ENCODE measurements at places on chromosomes 5 and 9. TPM values are rescaled to one million over a fixed set of nuclear protein-coding genes. Genes with fewer than 3 reads are reported as not detected.

TRIM36 gene
- total RNA-seq, result 4.4 TPM

TMC1 gene
- not detected for total RNA-seq

RRAGA gene
- total RNA-seq, result 81.8 TPM

TPD52L3 gene
- not detected for total RNA-seq

ADAMTS19 gene
- 0.87 TPM for total RNA-seq

ZDHHC11B gene
- total RNA-seq, result 0.29 TPM

- H3K27ac ChIP-seq, result no peak overlapping the region
- no peaks in the 10 kb centered on the region for H3K36me3 ChIP-seq
- DNase-seq, result no peak
- H3K4me1 ChIP-seq, result no peaks in the 10 kb centered on the region
- no peaks in the 10 kb centered on the region for H3K27me3 ChIP-seq
These were observed 58.5 kb upstream of the S1PR3 start for GRCh38 chr9:88932766-88933165.

DNA sequence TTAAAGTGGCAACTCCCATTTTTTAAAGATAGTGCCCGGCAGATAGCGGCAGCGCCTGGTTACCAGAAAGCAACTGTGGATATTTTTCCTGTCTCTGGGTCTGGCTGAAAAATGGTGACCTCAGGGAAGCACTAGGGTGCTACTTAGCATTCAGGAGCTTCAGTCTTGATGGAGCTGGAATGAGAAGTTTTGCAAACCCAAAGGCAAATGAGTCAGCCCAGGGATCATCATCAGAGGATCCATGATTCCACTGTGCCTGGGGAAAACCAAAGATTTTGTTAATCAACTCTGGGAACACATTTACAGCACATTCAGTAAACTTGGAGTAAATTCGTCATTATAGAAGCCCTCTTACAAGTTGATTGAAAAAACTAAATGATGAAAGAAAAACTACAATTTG lies 26.7 kb downstream of the F2R start:
- H3K4me3 ChIP-seq, result no peak overlapping the region
- H3K27me3 ChIP-seq, result no peaks in the 10 kb centered on the region
- no peaks in the 10 kb centered on the region for H3K36me3 ChIP-seq
- peak; percentile 47 for DNase-seq
- H3K27ac ChIP-seq, result no peak overlapping the region

GRCh38 chr5:143101725-143102386 lies 301.6 kb downstream of the NR3C1 start:
- no peaks in the 10 kb centered on the region for H3K36me3 ChIP-seq
- no peak for DNase-seq
- H3K27ac ChIP-seq, result no peak overlapping the region
- no peak overlapping the region for H3K4me3 ChIP-seq
- no peaks in the 10 kb centered on the region for H3K4me1 ChIP-seq

- peaks cover 8% of the 10 kb centered on the region for H3K4me1 ChIP-seq
- peak; percentile 65 for DNase-seq
- no peaks in the 10 kb centered on the region for H3K27me3 ChIP-seq
These were observed 17.0 kb upstream of the ZFR start for GRCh38 chr5:32461441-32462120.

DNA sequence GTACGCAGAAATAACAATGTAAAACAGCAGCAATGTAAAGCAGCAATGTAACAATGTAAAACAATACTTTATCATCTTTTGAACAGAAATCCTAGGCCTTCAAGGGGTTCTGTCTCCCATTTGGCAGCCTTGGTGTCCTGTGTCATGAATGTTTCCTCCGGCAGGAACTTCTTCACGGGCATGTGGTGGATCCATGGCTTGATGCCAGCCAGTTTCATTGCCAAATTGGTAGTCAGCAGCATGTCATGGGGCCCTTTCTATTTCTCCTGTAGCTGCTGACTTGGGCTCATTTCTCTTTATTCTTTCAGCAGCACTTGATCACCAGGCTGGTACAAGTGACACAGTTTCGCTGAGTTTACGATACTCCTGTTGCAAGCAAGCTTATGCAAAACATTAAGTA lies 275.3 kb downstream of the HTR1A start:
- no peaks in the 10 kb centered on the region for H3K27me3 ChIP-seq
- no peak overlapping the region for H3K4me3 ChIP-seq
- H3K36me3 ChIP-seq, result no peaks in the 10 kb centered on the region
- no peak for DNase-seq
- H3K27ac ChIP-seq, result no peak overlapping the region
- H3K4me1 ChIP-seq, result no peaks in the 10 kb centered on the region

DNA sequence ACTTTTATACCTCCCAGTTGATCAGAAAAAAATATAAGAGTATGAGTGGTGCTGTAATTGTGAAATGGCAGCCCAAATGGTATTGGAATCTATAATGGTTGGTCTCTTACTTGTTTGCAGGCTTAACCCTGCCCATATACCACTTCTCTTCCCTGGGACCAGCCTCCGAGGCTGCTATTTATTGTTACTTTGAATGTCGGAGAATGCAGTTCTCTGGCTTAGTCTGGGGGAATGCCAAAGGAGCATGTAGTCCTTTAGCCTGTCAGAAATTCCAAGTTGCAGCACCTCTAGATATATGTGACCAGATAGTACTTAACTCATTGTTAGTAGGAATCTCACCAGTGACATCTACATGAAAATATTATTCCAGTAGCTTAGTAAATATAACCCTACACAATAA lies 47.5 kb downstream of the SLC44A1 start:
- no peaks in the 10 kb centered on the region for H3K27me3 ChIP-seq
- no peak overlapping the region for H3K4me3 ChIP-seq
- no peak overlapping the region for H3K27ac ChIP-seq
- H3K4me1 ChIP-seq, result peaks cover 9% of the 10 kb centered on the region
- DNase-seq, result no peak
- no peaks in the 10 kb centered on the region for H3K36me3 ChIP-seq

DNA sequence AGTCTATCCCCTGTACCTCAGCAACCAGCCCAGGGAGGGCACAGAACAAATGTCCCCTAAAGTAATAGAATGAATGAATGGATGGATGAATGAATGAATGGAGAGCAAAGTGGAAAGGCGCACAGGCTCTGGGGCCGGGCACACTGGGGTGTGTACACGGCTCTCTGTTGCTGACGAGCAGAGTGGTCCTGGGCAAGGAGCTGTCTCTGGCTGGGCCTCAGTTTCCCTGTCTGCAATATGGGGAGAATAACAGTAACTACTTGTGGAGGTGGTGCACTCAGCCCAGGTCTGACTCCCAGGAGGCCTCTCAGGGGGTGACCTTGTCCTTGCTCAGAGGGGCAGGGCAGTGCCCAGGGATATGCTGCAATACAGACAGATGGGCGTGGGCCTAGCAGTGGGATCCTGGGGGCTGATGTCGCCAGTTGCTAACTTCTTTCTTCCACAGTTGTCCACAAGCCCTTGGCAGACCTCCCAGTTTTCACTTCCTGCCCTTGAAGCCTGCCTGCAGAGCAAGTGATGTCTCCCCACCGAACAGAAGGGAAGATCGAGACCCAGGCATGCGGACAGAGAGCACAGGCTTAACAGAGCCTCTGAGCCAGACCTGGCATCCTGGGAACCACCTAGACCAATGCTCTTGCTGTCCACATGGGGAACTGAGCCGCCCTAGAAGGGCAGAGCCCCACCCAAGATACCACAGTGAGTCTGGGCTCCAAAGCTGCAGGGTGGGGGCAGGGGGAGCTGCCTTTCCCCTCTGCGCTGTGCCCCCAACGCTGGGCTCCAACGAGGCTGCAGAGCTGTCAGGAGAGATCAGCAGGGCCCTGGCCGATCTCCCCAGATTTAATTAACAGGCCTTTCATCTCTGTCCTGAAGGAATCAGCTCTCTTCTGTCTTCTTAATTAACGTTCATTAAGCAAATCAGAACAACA lies 13.6 kb upstream of the LAMC3 start:
- DNase-seq, result peak; percentile 36
- no peak overlapping the region for H3K27ac ChIP-seq
- H3K27me3 ChIP-seq, result peaks cover 12% of the 10 kb centered on the region
- H3K4me3 ChIP-seq, result no peak overlapping the region
- H3K4me1 ChIP-seq, result peaks cover 16% of the 10 kb centered on the region

GRCh38 chr5:139668924-139669661 lies 20.9 kb downstream of the CXXC5 start:
- H3K4me3 ChIP-seq, result peak overlapping the region; percentile 45
- H3K27me3 ChIP-seq, result no peaks in the 10 kb centered on the region
- no peaks in the 10 kb centered on the region for H3K36me3 ChIP-seq
- peak overlapping the region; percentile 87 for H3K27ac ChIP-seq

DNA sequence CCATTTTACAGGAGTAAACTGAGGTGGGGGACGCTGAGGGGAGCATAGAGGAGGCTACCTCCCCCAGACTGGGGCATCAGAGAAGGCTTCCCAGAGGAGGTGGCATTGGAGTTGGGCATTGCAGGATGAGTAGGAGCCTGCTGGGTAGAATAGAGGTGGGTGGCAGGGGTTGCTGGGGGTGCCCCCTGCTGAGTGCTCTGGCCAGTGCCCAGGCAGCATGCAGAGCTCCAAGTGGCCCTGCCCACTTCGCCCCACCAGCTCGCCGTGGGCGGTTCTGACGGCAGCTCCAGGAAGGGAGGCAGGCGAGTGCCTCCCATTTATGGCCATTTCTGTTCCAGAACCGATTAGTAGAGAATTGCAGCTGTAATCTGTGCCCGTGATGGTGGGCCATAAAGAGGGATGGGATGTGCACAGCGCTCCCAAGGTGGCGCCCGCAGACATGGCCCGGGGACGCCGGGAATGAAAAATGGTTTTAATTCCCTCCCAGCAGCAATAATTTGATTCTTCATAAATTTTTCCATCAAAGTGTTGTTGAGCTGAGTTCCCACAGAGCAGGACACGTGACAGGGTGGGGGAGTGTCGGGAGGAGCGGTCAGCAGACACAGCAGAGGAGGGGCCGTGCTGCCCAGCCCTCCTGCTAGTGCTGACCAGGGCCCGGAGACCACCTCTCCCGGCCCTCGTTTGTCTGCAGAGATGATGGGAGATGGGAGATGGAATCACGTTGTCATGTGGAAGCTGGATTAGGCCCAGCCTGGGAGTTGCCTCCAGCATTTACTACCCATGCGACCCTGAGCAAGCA lies 75.5 kb downstream of the LMX1B start:
- H3K4me3 ChIP-seq, result no peak overlapping the region
- peaks cover 31% of the 10 kb centered on the region for H3K27me3 ChIP-seq
- H3K4me1 ChIP-seq, result no peaks in the 10 kb centered on the region
- no peaks in the 10 kb centered on the region for H3K36me3 ChIP-seq
- H3K27ac ChIP-seq, result no peak overlapping the region
- no peak for DNase-seq

- no peak overlapping the region for H3K27ac ChIP-seq
- no peaks in the 10 kb centered on the region for H3K27me3 ChIP-seq
- no peak overlapping the region for H3K4me3 ChIP-seq
- DNase-seq, result no peak
- H3K36me3 ChIP-seq, result no peaks in the 10 kb centered on the region
These were observed 138.1 kb upstream of the HMHB1 start for GRCh38 chr5:143673676-143674468.

DNA sequence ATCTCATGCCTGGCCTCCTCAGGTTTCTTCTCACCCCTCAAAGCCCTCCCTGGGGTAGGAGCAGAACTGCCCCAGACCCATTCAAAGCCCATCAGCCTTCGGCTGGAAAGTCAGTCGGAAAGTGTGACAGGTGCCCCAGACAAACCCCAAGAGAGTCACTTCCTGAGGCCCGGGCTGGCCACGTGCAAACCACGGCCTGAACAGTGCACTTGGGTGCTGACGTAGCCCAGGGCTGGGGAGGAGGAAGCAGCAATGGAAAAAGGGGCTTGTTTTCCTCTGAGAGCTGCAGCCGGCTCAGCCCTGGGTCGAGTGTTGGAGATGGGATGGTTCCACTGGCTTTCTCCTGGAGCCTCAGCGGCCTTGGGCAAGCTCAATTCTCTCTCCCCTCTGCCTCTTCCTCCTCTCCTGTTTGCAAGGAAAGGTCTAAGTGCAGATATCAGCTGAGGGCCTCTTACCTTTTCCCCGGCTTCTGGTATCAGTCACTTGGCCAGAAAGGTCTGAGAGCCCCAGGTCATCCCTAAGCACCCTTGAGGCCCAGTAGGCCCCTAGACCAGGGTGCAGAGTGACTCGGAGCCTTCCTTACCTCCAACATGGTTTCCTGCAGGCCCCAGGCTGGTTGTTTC lies 5.9 kb upstream of the EGR1 start:
- no peaks in the 10 kb centered on the region for H3K27me3 ChIP-seq
- no peaks in the 10 kb centered on the region for H3K36me3 ChIP-seq
- no peak for DNase-seq
- no peak overlapping the region for H3K4me3 ChIP-seq
- peaks cover 9% of the 10 kb centered on the region for H3K4me1 ChIP-seq

GRCh38 chr9:90915693-90916092 lies 114.1 kb downstream of the SYK start:
- H3K27ac ChIP-seq, result no peak overlapping the region
- H3K27me3 ChIP-seq, result peaks cover 3% of the 10 kb centered on the region
- DNase-seq, result no peak
- H3K4me1 ChIP-seq, result no peaks in the 10 kb centered on the region
- H3K36me3 ChIP-seq, result no peaks in the 10 kb centered on the region
- H3K4me3 ChIP-seq, result no peak overlapping the region

GRCh38 chr9:35357116-35357515 lies 132.8 kb upstream of the RUSC2 start:
- no peak overlapping the region for H3K4me3 ChIP-seq
- no peaks in the 10 kb centered on the region for H3K27me3 ChIP-seq
- H3K27ac ChIP-seq, result no peak overlapping the region

- H3K4me1 ChIP-seq, result peaks cover 46% of the 10 kb centered on the region
- peak overlapping the region; percentile 45 for H3K27ac ChIP-seq
- no peaks in the 10 kb centered on the region for H3K27me3 ChIP-seq
These were observed 3.8 kb downstream of the ZNF622 start for GRCh38 chr5:16461782-16462181.

GRCh38 chr5:149356391-149356790 lies 1.5 kb upstream of the PCYOX1L start:
- no peak for DNase-seq
- peaks cover 5% of the 10 kb centered on the region for H3K4me1 ChIP-seq
- H3K36me3 ChIP-seq, result peaks cover 21% of the 10 kb centered on the region

GRCh38 chr9:272251-273213 lies 57.9 kb downstream of the DOCK8 start:
- H3K27me3 ChIP-seq, result no peaks in the 10 kb centered on the region
- H3K4me3 ChIP-seq, result no peak overlapping the region
- H3K27ac ChIP-seq, result no peak overlapping the region
- no peaks in the 10 kb centered on the region for H3K4me1 ChIP-seq
- no peak for DNase-seq

GRCh38 chr9:75378036-75378435 lies 289.7 kb downstream of the OSTF1 start:
- no peak overlapping the region for H3K27ac ChIP-seq
- peak; percentile 36 for DNase-seq
- H3K27me3 ChIP-seq, result no peaks in the 10 kb centered on the region

DNA sequence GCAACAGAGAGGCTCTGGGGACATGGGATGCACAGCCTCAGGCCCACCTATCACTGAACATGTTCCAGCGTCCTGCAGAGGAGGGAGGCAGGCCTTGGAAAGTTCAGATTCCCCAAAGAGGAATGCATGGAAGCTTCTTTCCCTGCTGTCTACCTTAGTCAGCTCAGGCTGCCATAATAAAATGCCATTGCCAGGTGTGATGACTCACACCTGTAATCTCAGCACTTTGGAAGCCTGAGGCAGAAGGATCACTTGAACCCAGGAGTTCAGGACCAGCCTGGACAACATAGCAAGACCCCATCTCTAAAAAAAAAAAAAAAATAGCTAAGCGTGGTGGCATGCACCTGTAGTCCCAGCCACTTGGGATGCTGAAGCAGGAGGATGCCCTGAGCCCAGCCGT lies 24.5 kb upstream of the TOR1B start:
- no peak for DNase-seq
- H3K4me1 ChIP-seq, result peaks cover 18% of the 10 kb centered on the region
- no peak overlapping the region for H3K27ac ChIP-seq
- H3K4me3 ChIP-seq, result no peak overlapping the region
- H3K27me3 ChIP-seq, result peaks cover 9% of the 10 kb centered on the region

- no peaks in the 10 kb centered on the region for H3K27me3 ChIP-seq
- peak overlapping the region; percentile 79 for H3K27ac ChIP-seq
- no peak overlapping the region for H3K4me3 ChIP-seq
- peak; percentile 99 for DNase-seq
- H3K4me1 ChIP-seq, result peaks cover 14% of the 10 kb centered on the region
- no peaks in the 10 kb centered on the region for H3K36me3 ChIP-seq
These were observed 69.0 kb downstream of the UGCG start for GRCh38 chr9:111965566-111966019.
